ENCODE measurements at places on chromosomes 4 and X.

DNA sequence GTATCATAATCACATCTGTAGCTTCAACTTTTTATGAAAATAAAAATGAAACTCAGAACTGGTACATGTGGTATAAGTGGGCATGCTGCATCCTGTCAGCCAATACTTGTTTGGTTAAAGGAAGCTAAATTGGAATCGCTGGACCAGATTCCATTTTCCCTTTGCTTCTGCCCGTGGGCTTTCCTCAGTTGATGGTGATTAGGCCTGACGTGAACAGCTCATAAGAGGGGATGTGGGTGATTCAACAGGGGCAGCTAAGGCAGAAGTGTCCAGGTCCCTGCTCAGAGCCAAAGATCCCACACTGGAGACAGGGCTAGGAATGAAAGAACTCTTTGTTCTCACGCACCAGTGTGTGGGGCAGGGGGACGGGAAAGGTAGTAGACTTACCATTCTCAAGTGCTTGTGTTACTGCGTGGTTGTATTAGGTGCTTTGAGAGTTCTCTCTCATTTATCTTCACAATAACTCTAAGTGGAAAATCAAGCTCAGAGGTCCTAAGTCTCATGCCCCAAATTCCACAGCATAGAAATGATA is 63.2 kb upstream of the GUCY1A1 start:
- no peak for DNase-seq

GRCh38 chrX:3589474-3589873 is 124.0 kb downstream of the PRKX start:
- no peak for DNase-seq

DNA sequence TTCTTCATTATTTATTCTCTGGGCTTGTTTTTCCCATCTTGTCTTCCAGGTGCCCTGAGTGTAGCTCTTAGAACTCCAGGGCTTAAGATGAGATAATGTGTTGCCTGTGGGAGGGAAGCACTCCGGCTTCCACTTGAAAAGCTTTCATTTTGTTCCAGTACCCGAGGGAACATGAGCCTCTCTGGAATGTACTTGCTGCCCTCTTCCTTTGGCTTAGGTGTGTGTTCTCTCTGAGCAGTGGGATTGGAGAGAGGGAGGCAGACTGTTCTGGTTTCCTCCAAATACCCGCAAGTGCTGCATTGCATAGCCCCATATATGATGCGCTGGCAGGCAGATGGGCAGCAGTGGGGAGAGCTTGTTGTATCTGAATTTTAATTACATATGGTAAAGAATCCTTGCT is 861 bp upstream of the DTHD1 start:
- no peak for DNase-seq

- no peak for DNase-seq
Observed at GRCh38 chr4:183747931-183748670, 89.0 kb downstream of the TRAPPC11 start.

DNA sequence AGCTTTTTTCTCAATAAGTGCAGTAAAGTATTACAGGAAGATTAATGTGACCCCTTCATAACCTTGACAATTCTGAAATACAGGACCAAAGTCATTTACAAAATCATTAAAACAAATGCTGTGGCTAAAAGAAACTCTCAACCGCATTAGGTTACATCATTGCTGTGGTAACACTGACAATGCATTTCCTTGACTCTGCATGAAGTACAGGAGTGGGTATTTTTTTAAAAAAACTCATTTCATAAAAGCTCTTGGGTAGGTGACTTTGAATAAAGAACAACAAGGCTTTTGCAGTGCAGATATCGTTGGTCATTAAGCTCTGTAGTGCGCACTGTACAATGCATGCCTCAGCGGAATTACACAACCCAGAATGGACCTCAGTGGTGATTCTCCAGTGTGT is 23.4 kb upstream of the XK start:
- DNase-seq, result no peak

GRCh38 chrX:7252013-7252610 is 104.2 kb upstream of the PUDP start:
- DNase-seq, result no peak

DNA sequence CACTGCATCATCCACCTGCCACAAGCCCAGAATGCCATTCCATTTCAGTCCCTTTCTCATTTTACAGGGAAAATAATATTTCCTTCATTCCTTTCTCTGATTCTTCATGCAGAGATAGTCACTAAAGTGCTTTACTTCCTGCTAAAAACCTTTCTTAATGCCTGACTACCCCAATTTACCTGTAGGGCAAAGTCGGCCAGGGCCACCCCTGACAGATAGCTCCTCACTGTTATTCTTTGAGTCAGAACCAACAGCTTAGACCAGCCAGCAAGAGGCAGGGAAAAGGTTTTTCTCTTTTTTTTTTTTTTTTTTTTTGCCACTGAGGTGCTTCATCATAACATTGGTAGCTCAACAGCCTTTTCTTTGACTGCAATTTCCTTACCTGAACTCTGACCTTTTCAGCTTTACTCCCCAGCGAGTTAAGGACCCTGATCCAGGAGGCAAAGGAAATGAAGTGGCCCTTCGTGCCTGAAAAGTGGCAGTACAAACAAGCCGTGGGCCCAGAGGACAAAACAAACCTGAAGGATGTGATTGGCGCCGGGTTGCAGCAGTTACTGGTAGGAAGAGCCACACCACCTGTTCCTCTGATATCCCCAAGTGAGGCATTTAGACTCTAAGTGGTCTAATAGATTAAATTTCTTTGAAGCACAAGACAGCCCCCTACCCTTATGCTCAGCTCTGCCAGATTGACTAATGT is 85.0 kb downstream of the ALPK1 start:
- DNase-seq, result no peak

- no peak for DNase-seq
Observed at GRCh38 chr4:179361978-179362486, 1919.8 kb upstream of the AGA start.

- no peak for DNase-seq
Observed at GRCh38 chrX:129724754-129725153, 14.0 kb upstream of the XPNPEP2 start.

DNA sequence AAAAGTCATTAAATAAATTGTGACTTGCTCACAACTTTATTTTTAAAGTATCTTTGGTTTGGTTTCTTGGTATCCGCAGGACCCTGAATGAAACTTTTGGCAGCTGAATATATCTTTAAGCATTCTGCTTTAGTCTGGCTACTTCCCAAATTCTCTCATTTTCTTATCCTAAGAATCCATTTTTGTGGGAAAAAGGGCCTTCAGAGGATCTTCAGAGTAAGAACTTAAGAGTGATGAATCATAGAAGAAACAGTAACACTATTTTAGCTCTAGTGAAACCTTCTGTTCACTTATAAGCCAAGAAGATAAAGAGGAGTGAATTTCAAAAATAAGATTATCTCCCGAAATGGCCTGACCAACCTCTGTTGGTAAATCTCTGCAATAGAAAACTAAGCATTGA is 540.6 kb upstream of the MAGEB18 start:
- DNase-seq, result no peak

- DNase-seq, result no peak
Observed at GRCh38 chr4:32268863-32269262, 1548.7 kb downstream of the PCDH7 start.

GRCh38 chrX:123331859-123332258 is 147.8 kb downstream of the GRIA3 start:
- DNase-seq, result no peak

- no peak for DNase-seq
Observed at GRCh38 chr4:126405369-126405982, 1090.7 kb downstream of the FAT4 start.

DNA sequence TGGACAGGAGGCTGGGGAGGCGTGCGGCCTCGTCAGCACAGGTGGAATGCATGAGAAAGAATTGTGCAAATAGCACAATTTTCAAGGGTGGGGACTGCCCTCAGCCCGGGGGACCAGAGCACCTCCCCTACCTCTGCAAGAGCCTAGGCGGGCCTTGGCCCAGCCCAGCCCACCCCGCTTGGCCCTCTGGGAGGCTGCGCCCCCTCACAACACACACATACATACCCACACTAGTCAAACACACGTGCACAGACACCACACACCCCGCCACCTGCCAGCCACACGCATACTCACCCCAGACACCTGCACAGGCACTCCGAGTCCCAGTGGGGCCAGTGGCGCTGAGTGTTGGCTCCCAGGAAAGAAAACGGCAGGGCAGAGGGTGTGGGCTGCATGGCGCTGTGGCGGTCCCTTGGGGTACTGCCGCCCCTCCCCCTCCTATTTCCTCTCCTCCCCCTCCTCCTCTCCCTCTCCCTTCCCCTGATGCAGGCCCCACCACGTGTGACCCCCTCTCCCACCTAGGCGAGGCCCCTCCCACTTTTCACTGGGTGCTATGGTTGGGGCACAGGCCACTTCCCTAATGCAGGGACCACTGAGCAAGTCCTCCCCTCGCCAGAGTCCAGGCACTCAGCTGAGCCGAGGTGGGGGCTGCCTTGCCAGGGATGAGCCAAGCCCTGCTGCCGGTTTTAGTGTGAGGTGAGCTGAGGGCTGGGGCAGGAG is 84.5 kb downstream of the FAM53A start:
- peak; percentile 27 for DNase-seq

DNA sequence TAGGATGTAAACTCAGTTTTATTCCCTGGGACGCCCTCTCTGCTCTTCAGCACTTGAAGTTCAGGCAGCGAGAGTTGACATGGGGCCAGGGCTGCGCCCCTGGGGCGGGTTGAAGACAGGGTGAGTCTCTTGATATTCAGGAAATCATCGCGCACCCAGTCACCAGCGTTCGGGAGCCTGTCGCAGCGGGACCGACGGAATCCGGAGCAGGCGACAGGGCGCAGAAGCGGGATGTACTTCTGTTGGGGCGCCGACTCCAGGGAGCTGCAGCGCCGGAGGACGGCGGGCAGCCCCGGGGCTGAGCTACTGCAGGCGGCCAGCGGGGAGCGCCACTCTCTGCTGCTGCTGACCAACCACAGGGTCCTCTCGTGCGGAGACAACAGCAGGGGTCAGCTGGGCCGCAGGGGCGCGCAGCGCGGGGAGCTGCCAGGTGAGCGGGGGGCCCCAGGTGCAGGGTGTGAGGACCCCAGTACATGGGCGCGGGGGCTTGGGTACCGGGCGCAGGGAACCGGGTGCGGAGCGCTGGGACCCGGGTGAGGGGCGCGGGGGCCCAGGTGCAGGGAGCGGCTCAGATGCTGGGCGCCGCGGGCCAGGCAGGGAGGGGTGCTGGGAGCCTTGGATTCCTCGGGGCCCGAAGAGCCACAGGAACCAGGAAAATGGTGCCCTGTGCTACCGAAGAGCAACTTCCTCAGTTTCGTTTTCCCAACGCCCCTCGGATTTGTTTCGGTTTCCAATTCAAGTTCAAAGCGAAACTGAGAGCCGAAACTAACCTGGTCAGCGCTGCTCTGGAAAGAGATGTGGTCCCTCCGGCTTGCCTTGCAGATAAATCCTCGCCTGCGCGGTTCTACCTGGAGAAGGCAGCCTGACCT is at the start of gene HERC6:
HERC6 (plus strand) TSS at position 162 of the 869 bp plus-strand sequence; CDS start at position 232, 70 bp downstream.
- DNase-seq, result peak; percentile 83

GRCh38 chr4:81914623-81915022 is 442.9 kb upstream of the RASGEF1B start:
- no peak for DNase-seq
